ENCODE measurements at places on chromosomes 13 and 19. TPM values are rescaled to one million over a fixed set of nuclear protein-coding genes. Genes with fewer than 3 reads are reported as not detected.

DNA sequence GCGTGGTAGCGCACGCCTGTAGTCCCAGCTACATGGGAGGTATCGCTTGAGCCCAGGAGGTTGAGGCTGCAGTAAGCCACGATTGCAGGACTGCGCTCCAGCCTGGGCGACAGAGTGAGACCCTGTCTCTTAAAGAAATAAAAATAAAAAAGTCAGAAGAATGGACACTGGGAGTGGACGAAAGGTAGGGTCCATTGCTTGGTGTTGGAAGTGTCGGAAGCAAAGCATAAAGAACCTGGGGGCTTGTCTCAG is 392 bp upstream of the ARHGAP33 start:
- no peak for DNase-seq

- peak; percentile 30 for DNase-seq
Measured at GRCh38 chr13:76455960-76456359, 430.2 kb downstream of the KCTD12 start.

DNA sequence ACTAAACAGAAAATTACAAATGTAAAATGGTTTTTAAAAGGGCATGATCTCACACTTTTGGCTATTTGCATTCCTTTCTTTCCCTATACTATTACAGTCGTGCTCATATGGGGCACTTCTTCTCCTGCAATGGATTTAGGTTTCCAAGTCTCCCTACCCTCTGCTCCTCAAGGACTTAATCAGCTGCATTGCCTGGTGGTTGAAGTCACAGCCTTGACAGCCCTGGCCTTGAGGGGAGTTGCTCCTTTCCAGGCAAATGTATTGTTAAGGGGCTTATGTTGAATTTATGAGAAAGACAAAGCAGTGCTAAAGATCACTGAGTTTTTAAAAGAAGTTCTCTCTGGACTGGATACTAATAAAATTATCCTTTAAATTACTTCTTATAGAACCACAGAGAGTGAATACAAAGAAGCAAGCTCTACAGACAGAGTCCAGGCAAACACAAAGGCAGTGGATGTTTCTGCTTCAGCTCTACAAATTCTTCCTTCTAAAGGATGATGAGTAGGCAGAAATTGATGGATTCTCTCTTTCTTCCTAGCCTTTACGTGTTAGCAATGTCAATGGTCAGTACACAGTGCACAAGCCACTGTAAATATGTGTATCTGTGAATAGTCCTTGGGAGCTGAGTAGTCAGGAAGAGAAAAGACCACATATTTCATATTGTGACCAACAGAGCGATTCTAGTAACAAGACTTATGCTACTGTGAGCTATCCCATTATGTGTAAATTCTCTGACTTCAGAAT is 390.9 kb downstream of the TBC1D4 start:
- no peak for DNase-seq

DNA sequence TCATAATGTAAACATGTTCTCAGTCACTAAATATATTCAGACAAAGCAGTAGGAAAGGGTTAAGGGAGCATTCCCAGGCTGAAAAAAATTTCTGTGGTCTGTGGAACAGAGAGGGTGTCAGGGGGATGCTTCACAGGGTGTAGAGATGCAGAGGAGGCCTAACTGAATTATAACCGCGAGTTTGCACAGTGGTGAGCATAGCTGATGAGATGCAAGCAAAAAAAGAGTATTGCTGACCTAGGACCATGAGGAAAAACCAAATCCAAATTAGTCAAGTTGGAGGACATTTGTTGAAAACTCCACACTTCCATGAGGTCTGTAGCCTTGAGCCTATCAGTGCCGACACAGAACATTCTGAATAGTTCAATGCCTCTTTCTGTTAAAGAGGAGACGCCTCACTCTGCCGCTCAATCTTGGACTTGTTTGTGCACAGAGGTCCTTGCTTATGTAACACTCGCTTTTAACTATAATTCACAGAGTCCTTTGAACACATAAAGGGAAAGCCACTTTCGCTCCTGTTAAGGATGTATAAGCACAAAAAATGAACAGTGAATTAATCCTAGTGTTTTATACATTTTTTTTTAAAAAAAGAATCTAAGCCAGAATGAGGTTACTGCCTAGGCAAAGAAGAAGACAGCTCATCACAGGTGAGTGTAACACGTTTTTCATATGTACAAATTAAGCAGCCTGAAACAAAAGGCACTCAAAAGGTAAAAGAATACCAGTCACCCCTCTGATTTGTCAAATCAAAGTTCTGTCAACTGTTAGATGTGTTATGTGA is 25.8 kb upstream of the INTS6 start:
- DNase-seq, result no peak

GRCh38 chr19:10864538-10864899 is 6.8 kb upstream of the CARM1 start:
- DNase-seq, result peak; percentile 90

Gene C1QTNF9B
- not detected for total RNA-seq

GRCh38 chr19:56838024-56838908 is 2.3 kb downstream of the PEG3 start:
- peak; percentile 92 for DNase-seq

- DNase-seq, result no peak
Measured at GRCh38 chr19:54208784-54209057, 8.1 kb downstream of the RPS9 start.

- peak; percentile 18 for DNase-seq
Measured at GRCh38 chr13:106151056-106151699, 384.3 kb downstream of the EFNB2 start.

GRCh38 chr13:43725460-43725859 is 61.3 kb downstream of the ENOX1 start:
- no peak for DNase-seq

Gene FAM216B
- not detected for total RNA-seq

DNA sequence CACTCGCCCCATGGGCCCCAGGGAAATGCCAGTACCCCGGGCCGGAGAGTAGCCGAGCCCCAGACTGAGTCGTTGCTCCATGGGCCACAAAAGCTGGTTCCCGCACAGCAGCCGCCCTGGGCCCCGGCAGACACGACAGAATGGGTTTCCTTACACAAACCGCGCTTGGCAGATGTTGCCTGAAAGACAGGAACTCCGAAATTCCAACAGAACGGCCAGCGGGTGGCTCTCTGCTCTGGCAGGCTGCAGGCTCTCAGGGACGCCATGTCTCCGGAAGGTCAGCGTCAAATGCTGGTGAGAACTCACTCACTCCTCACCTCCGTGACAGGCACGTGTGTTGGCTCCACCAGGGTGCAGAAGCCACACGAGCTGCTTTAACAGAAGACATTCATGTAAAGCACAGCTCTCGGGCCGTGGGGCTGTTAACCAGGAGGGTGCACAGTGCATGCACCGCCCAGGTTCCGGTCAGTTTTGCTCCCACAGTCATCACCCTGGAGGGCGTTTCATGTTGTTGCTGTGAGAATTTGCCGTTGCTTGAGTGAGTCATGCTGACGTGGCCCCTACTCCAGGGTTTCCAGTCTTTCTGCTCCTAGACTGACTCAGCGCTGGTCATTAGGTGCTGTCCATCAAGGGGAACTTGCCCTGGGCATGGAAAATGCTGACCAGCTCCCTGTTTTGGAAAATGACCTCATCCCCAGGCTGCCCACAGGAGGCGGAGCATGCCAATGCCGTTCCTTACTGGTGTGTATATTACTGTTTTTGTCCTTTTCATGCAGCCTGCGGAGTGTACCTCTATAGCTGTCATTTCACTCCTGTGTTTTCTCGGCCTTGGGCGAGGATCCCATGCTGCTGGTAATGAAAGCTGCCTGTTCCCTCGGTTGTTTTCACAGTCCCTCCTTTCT is 44.8 kb downstream of the ANKRD10 start:
- DNase-seq, result peak; percentile 79

GRCh38 chr13:49308097-49308875 is 60.6 kb downstream of the CDADC1 start:
- DNase-seq, result peak; percentile 86

- DNase-seq, result no peak
Measured at GRCh38 chr13:113630296-113630695, 27.7 kb downstream of the ATP4B start.

DNA sequence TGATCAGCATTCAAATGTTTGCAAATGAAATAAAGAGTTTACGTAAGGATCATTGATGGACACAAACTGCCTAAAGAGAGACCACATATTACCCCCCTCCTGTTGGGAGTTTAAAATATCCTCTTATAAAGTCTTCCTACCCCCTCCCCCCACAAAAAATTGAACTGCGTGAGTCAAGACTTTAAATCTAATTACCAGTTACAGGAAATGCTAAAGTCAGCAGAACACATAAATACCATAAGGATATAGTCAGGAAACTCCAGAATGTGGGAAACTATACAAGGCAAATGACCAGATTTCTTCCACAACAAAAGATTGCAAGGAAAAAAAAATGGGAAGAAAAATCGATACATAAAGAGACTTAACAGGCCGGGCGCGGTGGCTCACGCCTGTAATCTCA is 44.4 kb upstream of the FARP1 start:
- no peak for DNase-seq

DNA sequence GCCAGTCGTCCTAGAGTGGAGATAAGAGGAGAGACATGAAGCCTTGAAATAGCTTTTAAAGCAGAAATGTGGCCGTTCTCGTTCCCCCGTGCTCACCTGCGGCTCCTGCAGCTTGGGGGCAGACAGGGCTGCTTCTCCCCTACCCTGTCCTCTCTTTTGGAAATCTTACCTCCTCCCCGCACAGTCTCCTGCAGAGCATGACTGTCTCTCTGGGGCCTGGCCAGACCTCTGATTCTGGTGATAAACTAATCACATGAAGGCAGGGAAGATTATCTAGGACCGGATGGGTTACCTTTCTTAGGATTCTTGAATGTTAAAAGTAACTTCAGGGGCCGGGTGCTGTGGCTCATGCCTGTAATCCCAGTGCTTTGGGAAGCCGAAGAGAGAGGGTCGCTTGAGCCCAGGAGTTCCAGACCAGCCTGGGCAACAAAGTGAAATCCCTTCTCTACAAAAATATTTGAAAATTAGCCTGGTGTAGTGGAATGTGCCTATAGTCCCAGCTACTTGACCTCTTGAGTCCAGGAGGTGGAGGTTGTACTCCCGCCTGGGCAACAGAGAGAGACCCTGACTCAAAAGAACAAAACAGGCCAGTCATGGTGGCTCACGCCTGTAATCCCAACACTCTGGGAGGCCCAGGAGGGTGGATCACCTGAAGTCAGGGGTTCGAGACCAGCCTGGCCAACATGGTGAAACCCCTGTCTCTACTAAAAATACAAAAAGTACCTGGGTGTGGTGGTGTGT is 8.1 kb downstream of the CEBPA start:
- DNase-seq, result no peak

GRCh38 chr13:77489566-77490337 is 45.8 kb upstream of the SCEL start:
- no peak for DNase-seq

GRCh38 chr13:27824121-27824520 is 31.8 kb downstream of the GSX1 start:
- DNase-seq, result no peak

- DNase-seq, result no peak
Measured at GRCh38 chr13:69287050-69287698, 820.5 kb upstream of the ATXN8OS start.

- peak; percentile 45 for DNase-seq
Measured at GRCh38 chr19:58511353-58512208, at the start of gene SLC27A5. TSS of gene SLC27A5 (minus strand) at chr19:58511992. CDS start at chr19:58511955, 37 bp downstream.

DNA sequence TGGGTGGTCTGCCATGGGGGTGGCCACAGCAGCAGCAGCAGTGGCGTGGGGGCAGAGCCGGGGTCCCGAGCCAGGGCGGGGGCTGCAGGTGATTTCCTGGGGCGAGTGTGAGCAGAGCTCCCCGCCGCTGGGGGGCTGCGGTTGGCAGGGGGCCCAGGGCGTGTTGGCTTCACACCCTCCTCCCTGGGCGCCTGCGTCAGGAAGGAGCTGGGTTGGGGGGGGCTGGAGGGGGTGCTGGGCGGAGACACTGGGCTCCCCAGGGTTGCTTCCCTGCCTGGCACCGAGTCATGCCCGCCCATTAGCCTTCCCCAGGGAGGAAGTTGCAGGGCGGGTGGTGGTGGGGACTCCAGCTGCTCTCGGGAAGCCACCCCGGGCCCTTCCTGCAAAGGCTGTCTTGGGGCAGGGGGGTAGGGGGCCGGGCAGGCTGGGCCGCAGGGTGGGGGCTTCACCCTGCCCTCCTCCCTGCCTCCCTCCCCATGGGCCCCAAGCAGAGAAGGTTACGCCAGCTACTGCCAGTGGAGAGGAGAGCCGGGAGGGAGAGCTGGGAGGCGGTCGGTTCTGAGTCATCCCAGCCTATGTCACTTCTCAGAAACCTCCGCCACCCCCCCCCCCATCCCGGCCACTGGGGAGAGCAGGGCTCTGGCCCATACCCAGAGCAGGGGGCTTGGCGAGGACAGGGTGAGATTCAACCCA is 4.6 kb downstream of the MIDN start:
- DNase-seq, result peak; percentile 94

DNA sequence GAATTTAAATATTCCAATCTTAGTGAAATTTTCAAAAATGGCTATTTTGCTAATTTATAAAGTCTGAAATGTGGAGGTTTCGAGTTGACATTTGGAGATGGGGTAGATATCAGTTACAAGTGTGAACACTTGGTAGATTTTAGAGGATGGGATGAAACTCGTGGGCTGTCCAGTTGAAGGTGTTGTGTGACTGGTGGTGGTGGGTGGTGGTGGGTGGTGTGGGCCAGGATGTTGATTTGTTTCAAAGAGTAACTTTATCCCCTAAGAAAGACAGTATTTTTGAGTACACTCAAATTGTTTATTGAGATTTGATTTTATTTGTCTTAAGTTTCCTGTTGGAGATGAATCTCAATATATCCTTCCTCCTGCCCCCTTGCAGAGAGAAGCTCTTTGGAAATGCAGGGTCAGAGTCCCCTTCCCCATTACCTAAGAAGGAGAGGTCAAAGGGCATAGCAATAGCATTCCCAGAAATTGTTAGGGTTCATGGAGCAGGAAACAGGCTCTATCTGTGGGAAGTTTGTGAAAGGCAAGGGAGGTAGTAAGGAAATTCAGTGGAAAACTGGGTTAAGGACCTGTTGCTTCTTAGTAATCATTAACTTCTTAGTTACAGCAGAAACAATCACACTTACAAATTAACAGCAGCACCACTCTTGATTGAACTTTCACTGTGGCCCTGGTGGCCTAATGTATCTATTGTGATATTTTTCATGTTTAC is 133.6 kb upstream of the RNF113B start:
- no peak for DNase-seq

Gene STK11
- 60.9 TPM for total RNA-seq

DNA sequence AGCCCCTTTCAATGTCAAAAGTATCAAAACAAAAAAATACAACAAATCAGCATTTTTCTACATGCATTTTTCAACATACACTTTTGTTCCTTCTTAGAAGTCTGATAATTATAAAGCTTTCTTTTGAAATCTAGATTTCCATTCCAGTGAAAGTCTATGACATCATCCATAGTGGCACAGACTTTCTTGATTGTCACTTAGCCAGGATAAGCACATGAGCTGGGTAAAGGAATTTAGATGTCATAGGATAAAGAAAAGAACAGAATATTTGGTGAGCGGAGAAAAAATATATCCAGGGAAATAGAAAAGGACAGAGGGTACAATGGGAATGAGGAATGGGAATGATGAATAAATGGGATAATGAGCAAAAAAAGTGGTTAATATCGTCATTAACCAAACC is 15.1 kb upstream of the TRPC4 start:
- DNase-seq, result no peak

Gene ZNF69
- 51.8 TPM for total RNA-seq

GRCh38 chr13:25977216-25977615 is 74.6 kb downstream of the SHISA2 start:
- peak; percentile 66 for DNase-seq

- DNase-seq, result no peak
Measured at GRCh38 chr19:35208121-35208520, 20.4 kb downstream of the FAM187B start.

Gene KIR3DL2
- total RNA-seq, result not detected

GRCh38 chr13:98843482-98843877 is 91.0 kb upstream of the SLC15A1 start:
- DNase-seq, result no peak

- no peak for DNase-seq
Measured at GRCh38 chr19:3792114-3792513, 5.9 kb upstream of the MATK start.
